ENCODE measurements at places on chromosomes 11 and 22.

GRCh38 chr22:38638728-38639127 lies 17.5 kb downstream of the FAM227A start:
- no peak for DNase-seq

GRCh38 chr11:64472593-64473455 lies 113.9 kb downstream of the RPS6KA4 start:
- DNase-seq, result no peak

- no peak for DNase-seq
These were observed 30.6 kb upstream of the APOA1 start for GRCh38 chr11:116868066-116868465.

GRCh38 chr11:126210871-126211235 lies 597 bp downstream of the RPUSD4 start:
- no peak for DNase-seq

- no peak for DNase-seq
These were observed 98.0 kb upstream of the SOX6 start for GRCh38 chr11:16454289-16454863.

DNA sequence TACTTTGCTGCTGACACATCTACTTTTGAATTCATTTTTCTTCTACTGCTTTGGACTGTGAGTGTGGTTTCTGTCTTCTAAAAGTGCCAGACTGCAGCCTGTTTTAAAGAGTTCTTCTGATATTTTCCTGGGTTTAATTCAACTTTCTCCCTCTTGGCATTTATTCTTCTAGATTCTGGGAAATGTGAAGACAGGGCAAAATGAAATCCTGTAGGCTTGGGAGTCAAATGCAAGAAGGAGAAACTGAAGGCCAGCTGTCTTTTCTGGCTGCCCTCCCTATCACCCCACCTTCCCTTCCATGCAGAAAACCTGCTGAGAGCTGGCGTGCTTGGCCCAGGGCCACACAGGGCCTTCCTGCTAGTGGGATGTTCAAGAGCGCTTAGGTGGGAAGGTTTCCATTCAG lies 7.6 kb downstream of the ZNF70 start:
- DNase-seq, result no peak

DNA sequence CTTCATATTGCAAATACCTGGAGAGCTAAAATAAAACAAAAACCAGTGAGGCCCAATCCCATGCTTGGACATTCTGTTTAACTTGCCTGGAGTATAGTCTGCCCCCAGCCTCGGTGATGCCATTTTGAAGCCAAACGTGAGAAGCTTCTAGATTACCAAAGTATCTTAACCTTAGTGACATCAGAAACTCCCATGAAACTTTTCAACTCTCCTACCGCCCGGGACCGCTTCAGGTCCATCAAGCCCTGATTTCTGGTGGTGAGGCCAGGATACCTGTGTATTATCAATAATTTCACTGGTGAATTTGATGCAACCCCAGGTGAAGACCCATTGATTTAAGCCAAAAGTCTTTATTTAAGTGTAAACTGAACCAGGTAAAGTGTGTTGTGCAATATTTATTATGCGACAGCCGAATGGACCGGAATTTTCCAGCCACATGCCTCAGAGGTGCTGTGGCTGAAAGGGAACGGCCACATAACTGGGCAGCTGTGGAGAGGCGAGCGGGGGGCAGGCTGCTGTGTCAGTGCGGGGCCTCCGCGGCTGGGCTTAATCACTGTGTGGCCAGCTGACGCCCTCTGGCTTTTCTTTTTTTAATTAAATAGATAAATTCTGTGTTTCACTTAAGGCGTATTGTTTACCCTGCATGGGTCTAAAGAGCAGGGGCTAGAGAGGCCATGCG lies 385.5 kb upstream of the B3GAT1 start:
- no peak for DNase-seq

- DNase-seq, result no peak
These were observed 79.0 kb downstream of the ABTB2 start for GRCh38 chr11:34278693-34279297.

GRCh38 chr11:88312628-88313027 lies 24.9 kb downstream of the CTSC start:
- no peak for DNase-seq

DNA sequence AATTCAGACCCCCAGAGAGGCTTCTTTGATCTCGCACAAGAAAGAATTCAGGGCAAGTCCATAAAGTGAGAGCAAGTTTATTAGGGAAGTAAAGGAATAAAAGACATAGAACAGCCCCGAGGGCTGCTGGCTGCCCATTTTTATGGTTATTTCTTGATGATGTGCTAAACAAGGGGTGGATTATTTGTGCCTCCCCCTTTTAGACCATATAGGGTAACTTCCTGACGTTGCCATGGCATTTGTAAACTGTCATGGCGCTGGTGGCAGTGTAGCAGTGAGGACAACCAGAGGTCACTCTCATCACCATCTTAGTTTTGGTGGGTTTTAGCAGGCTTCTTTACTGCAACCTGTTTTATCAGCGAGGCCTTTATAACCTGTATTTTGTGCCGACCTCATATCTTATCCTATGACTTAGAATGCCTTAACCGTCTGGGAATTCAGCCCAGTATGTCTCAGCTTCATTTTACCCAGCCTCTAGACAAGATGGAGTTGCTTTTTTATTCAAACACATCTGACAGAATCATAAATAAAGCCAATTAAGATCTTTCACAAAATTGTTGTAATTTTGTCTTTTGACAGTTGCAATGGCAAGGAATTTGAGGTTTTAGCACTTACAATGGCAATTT lies 7.6 kb downstream of the DDIAS start:
- DNase-seq, result no peak

DNA sequence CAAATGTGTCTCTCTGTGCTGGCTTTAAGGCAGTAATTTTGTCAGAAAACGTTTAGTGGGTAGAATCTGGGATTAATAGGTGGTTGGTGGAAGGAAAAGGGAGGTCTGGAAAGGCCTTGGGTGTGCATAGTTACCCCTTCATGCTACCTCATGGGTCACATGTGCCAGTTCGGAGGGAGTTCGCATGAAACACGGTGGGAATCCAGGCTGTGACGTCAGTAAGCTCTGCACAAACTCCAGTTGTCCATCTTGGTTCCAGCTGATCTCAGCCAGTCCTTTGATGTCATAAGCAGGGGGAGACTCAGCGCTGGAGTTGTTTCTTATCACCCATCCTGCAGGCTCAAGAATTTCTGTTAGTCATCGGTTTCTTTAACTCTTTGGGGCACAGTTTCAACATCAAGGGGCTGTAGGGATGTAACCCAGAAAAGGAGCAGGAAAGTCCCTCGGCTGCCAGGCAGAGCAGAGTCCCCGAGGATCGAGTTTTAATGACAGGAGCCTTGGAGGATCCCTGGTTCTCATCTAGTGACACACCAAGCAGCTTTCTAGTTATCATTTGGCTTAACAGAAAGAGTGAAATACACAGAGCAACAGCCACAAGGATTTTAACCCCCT lies 28.9 kb downstream of the MOV10L1 start:
- DNase-seq, result no peak

GRCh38 chr22:23686416-23687024 lies 4.3 kb upstream of the RGL4 start:
- no peak for DNase-seq

- DNase-seq, result no peak
These were observed 122.0 kb downstream of the CTNND1 start for GRCh38 chr11:57883630-57884029.

DNA sequence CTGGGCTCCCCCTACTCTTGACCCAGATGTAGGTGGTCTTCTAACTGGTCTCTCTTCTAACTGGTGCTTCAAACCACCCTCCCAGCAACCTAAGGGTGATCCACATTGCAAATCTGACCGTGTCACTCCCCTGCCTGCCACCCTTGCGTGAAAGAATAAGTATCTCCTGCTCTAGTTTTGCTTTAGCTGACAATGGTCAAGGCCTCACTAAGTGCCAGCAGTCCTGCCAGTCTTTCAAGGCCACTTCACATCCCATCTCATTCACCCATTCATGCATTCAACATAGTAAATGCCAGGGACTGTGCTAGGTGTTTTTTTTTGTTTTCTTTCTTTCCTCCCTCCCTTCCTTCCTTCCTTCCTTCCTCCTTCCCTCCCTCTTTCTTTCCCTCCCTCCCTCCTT lies 2.3 kb upstream of the KCTD17 start:
- DNase-seq, result no peak

- DNase-seq, result no peak
These were observed 79.7 kb downstream of the SHANK2 start for GRCh38 chr11:71172680-71173079.
